Esophagus muscularis mucosa (tissue), 4 donors: ENCODE measurements at places on chromosomes 6 and 20. TPM values are rescaled to one million over a fixed set of nuclear protein-coding genes. Genes with fewer than 3 reads are reported as not detected.
A peak's percentile ranks its signal among the peaks of the same experiment; 100 is the strongest.

DNA sequence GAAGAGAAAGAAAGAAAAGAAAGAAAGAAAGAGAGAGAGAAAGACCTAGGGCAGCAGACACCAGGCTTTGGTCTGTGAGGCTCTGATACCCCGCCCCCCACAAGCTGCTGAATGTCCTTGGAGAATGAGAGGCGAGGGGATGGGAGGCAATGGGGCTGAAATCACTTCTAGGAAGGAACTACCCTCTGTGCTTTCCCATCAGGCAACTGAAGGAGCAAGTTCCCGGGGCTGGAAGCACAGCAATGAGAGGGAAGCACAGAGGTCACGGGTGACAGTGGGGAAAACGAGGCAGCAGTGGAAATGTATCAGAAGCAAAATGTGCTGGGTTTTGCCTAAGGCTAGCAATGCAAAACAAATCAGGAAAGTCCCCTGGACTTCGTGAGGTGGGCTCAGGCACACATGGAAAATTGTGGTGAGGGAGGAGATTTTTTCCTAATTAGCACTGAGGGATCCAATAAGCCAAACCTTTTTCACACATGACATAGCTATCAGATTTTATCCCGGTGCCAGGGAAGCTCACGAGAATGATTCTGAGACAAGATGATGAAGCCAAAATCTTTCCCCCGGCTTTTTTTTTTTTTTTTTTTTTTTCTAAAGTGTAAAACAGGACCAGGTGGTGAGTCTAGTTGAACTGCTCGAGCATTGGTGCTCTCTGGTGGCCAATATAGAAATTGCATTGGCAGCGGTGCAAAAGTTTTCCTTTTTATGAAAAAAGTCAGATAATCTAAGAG, 16.8 kb upstream of the ARFGEF2 start:
- no peak overlapping the region for H3K27ac ChIP-seq
- no peaks in the 10 kb centered on the region for H3K36me3 ChIP-seq
- no peak overlapping the region for H3K4me3 ChIP-seq
- peak; percentile 93 for DNase-seq

The RBM24 gene
- total RNA-seq = 21.2 TPM

DNA sequence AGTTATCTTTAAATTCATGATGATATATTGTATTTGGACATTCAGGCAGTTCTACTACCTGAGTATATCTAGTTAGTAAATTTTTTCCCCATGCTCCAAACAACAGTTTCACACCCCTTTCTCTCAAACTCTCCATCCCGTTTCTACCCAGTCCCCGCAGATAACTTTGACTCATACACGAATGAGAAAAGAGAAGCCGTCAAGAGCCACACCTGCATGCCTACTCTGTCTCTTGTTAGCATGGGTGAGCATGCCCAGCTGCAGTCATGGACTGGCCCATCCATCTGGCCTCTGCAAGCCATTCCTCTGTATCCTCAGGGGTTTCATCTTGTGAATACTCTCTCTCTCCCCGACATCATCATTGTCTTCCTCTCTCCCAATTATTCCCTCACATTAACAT, 41.5 kb downstream of the MYB start:
- no peak overlapping the region for H3K4me3 ChIP-seq
- H3K36me3 ChIP-seq = no peaks in the 10 kb centered on the region
- no peaks in the 10 kb centered on the region for H3K4me1 ChIP-seq
- DNase-seq = peak; percentile 14
- H3K27me3 ChIP-seq = no peaks in the 10 kb centered on the region

The TNF gene
- not detected for total RNA-seq
